ENCODE measurements at places on chromosomes 7 and 10. TPM values are rescaled to one million over a fixed set of nuclear protein-coding genes. Genes with fewer than 3 reads are reported as not detected.

Gene CCDC136
- polyA plus RNA-seq, result 2.9 TPM

Gene LRRD1
- polyA plus RNA-seq, result not detected

Gene SSC4D
- polyA plus RNA-seq, result not detected

Gene LOXL4
- not detected for polyA plus RNA-seq

Gene BPGM
- 27.0 TPM for polyA plus RNA-seq

Gene FASTK
- polyA plus RNA-seq, result 43.9 TPM

Gene AEBP1
- 0.98 TPM for polyA plus RNA-seq

Gene FAM149B1
- polyA plus RNA-seq, result 5.0 TPM

Gene LLCFC1
- not detected for polyA plus RNA-seq

Gene OPN1SW
- polyA plus RNA-seq, result not detected

Gene RTKN2
- polyA plus RNA-seq, result 58.9 TPM

Gene WEE2
- not detected for polyA plus RNA-seq

Gene DOCK1
- polyA plus RNA-seq, result not detected

Gene OR13A1
- polyA plus RNA-seq, result not detected

Data from CD4-positive, CD25-positive, alpha-beta regulatory T cell (primary cell).